MCF 10A (cell line): ENCODE measurements at places on chromosomes 13 and 19. TPM values are rescaled to one million over a fixed set of nuclear protein-coding genes. Genes with fewer than 3 reads are reported as not detected.

The IGFL1 gene
- not detected in 2 replicates for total RNA-seq

The ODAD3 gene
- 0.30 TPM in 1 of 2 replicates, not detected in the other for total RNA-seq

The ZNF358 gene
- total RNA-seq: 16.9 and 17.7 TPM in 2 replicates

The SLC25A41 gene
- not detected in 2 replicates for total RNA-seq
